ENCODE measurements at places on chromosomes 2 and 18.

DNA sequence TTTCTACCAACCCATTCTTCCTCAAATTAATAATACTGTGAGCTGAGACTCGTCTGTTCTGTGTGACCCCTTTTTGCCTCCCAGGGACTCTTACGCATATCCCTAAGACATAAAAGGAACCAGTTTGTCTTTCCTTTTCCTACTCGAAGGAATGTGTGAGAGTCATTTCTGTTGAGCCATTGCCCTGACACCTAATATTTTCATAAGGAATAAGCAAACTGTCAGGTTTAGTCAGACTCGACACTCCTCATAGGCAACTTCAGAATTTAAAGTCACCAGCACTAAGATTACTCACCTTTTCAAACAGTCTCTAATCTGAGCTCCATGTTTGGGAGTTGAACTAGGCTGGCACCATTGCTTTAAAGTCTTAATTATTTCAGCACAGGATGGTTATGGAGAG lies 305.5 kb downstream of the IKZF2 start:
- DNase-seq, result no peak

DNA sequence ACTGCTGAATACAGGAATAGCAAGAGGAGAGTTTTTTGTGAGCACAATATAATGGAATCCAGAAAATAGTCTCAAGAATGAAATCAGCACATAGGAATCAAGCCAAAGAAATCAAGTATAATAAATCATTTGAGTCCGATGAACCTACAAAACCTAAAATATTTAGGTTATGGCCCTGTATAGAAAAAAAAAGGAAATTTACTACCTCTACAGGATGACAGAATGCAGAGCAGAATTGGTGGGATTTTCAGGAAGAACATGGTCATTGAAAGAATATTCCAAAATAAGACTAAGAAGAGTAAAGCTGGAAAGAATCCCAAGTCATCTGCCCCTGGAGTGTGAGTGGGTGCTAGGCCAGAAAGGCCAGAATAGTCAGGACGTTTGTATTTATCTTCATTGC lies 1041.2 kb upstream of the CDH2 start:
- DNase-seq, result no peak

DNA sequence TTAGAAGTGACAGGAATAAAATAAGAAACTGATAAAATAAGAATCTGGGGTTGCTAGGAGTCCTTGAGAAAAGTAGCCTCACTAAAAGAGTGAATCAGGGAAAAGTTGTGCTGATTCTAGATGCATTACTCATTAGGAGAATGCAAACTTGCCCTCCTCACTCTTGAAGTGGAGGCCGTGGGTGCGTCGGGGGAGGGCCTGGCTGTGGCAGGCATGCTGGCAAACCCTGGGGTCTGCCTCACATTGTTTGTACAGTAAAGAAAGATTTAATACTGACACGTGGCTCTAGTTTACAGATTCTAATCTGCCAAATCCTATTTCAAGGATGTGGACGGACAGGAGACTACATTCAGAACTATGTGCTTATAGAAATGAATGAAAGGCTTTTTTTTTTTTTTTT lies 41.9 kb downstream of the TANC1 start:
- DNase-seq, result no peak

DNA sequence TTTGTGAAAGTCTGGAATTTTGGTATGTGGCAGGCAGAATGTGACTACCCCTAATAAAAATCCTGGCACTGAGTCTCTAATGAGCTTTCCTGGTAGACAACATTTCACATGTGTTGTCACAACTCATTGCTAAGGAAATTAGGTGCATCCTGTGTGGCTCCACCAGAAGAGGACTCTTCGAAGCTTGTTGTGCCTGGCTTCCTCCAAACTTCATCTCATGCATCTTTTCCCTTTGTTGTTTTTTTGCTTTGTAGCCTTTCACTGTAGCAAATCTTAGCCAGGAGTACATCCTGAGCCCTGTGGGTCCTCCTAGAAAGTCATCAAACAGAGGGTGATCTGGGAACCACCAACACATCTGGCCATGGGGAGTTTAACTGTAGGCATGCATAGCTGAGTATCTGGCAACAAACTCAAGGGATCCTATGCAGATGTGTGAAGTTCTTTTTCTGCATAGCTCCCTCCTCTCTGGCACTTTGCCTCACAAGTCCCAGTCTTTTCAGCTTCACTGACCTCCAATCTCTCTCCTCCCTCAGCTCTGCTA lies 42.1 kb upstream of the SERTAD2 start:
- no peak for DNase-seq

- no peak for DNase-seq
Measured at GRCh38 chr2:169562519-169562918, 11.1 kb downstream of the FASTKD1 start.

DNA sequence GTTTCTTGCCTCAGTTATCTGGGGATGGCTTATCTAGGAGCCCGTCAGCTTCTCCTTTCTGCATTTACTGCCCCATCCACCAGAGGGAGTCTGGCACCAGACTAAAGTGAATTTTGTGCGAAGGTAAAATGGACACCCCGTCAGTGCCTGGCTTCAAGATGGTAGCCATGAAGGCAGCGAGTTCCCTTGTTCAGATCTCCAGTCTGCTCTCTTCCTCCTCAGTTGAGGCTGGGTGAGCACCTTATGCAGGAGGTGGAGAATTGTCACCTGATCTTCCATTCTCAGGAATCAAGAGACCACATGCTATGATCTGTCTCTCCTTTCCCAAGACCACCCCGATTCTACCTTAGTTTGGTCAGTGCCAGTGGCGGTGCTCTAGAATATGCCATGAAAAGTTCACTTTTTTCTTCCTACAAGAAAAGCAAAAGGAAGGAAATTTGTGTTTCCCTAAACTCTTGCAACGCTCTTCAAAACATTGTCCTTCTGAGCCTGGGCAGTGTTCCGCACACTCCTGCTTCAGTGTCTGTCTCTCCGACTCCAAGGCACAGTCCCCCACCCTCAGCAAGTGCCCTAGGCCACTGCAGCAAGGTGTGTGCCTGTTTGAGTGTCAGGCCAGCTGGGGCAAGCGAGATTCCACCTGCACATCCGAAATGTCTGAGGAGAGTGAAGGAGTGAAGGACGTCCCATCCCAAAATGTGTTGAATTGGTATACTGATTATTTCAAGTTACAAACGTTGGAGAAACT lies 168.6 kb downstream of the SS18 start:
- DNase-seq, result peak; percentile 96

DNA sequence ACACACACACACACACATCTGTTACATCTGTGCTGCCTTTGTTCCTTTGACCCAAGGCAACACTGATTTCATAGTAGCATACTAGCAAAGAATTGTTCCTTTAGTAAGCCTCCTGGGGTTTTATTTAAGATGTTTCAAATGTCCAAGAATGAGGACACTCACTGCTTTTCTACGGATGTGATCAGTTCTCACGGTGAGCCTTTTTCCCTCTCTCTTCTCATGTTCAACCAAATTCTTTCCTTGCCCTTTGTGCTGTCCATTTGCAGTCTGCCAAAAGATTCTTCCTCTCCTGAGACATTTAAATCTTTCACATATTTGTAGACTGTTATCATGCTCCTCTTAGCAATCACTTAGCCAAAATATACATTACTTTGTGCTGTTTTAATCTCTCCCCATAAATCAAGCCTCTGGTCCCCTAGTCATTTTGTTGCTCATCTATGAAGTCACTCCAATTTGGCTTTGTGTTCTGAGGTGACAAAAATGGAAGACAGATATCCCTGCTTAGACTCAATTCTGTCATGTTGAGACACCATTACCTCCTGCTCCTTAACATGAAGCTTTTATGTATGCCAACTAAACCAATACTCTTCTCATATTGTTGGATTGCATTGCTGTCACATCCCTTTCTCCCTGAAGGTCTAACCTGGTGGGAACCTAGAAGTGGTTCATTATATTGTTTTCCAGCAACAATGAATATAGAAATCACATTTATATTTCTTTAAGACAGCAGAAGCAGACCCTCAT lies 1605.3 kb upstream of the ACVR2A start:
- no peak for DNase-seq

- DNase-seq, result no peak
Measured at GRCh38 chr2:27802547-27802946, 31.0 kb downstream of the MRPL33 start.

DNA sequence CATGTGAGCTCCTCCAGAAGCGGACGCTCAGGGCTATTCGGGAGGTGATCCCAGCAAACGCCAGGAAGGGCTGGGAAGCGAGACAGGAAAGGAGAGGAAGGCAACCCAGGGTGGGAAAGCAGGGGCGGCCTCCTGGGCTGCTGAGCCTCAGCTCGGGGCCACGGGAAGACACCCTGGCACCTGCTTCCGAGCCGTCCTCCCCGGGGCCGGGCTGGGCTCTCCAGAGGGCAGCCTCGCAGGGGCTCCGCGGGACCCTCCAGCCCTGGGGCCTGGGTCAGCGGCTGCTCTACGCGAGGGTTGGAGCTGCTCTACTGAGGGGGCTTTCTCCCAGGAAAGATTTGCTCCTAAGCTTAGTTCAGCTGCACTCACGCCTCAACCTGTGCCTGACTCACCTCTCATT lies 34.0 kb downstream of the TIMM21 start:
- DNase-seq, result no peak

GRCh38 chr2:109379507-109379906 lies 234.3 kb downstream of the SEPTIN10 start:
- no peak for DNase-seq

GRCh38 chr2:5548991-5549715 lies 143.0 kb upstream of the SOX11 start:
- no peak for DNase-seq

GRCh38 chr2:137992039-137992646 lies 27.9 kb downstream of the HNMT start:
- no peak for DNase-seq

GRCh38 chr2:21270708-21271122 lies 146.9 kb downstream of the TDRD15 start:
- no peak for DNase-seq

DNA sequence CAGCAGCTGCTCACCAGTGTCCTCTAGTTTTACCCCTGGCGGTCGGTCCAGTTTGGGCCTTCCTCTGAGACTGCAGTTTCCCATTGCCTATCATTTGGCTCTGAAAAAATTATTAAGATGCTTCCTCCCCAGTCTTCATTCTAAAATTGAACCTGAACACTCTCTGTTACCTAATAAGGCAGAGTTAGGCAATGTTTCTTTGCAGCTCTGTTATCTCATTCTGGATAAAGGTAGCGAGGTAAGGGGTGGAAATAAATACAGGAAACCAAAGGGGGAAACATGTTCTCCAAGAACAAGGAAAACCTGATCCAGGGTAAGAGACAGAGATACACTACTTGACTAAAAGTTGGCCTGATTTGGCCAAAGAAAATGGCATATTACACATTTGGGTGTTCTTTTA lies 91.0 kb upstream of the FZD5 start:
- no peak for DNase-seq

- no peak for DNase-seq
Measured at GRCh38 chr2:178452870-178453269, 1.7 kb downstream of the PJVK start.

DNA sequence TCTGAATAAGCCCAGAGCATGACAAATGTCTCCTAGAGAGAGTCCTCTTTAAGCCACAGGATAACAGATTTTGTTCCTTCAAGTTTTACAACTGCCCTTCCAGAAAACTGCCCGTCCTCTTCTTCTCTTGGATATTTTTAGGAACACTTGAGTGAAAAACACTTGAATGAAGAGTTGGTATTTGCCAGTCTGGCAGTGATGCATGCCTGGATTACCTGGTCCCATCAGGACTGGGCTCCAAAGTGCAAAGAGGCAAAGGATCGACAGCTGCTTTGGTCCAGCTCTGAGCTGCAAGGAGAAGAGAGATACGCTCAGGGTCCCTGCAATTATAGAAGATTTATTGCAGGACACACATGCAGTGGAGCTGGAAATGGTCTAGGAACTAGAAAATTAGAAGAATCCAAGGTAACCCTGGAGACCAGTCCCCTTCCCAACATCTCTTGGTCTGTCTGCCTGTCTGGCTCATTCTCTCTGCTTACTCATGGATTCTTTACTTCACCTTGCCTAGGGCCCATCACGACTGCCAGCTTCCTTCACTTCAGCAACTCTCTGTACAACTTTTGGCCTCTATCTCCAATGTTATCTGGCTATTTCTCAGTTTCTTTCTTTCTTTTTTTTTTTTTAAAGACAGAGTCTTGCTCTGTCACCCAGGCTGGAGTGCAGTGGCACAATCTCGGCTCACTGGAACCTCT lies 112.1 kb upstream of the SIX2 start:
- DNase-seq, result no peak

- DNase-seq, result no peak
Measured at GRCh38 chr2:23549051-23549450, 164.1 kb downstream of the KLHL29 start.

GRCh38 chr18:12314591-12315305 lies 6.7 kb downstream of the TUBB6 start:
- DNase-seq, result no peak

- DNase-seq, result no peak
Measured at GRCh38 chr2:84301717-84302116, 157.4 kb downstream of the SUCLG1 start.

GRCh38 chr2:14751581-14751980 lies 119.1 kb downstream of the LRATD1 start:
- no peak for DNase-seq

- no peak for DNase-seq
Measured at GRCh38 chr2:129733041-129733440, 246.4 kb upstream of the RAB6C start.

DNA sequence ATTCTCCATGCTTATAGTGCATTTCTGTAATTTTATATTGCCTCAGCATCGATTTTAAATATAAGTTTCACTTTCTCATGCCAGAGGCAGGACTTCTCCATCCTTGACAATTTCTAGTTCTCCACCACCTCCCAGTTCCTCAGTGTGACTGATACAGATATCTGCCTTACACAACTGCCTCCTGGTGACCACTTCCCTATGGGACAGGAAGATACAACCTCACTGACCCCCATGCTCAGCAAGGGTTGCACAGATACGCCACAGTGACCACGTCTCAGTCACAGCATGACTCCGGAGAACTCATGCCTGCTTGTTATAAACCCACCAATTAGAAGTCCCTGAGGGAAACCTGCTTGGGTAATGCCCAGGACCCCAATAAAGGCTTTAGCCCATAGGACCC lies 284.0 kb upstream of the MC4R start:
- DNase-seq, result peak; percentile 93

- no peak for DNase-seq
Measured at GRCh38 chr2:103268841-103269498, 507.1 kb downstream of the TMEM182 start.

DNA sequence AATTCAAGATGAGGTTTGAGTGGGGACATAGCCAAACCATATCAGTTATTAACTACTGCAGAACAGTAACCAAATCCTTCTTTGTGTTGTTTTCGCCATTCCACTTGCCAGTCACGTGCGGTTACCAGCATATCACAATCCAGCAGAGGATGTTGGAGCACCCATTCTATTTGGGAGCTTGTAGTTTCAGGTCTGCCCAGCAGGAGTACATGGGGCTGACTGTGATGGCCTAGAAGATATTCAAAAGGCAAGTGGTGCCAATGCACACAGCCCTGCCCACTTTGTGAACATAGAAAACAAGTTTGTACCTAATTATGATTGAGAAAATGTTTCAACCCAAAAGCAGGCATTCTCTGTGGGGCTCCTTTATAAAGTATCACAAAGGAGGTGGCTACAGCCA lies 57.0 kb downstream of the ZNF519 start:
- DNase-seq, result no peak

- DNase-seq, result no peak
Measured at GRCh38 chr2:106972782-106973181, 86.8 kb upstream of the ST6GAL2 start.

GRCh38 chr2:71277536-71278103 lies 50.7 kb upstream of the PAIP2B start:
- DNase-seq, result peak; percentile 73
